Activated CD8-positive, alpha-beta memory T cell treated with anti-CD3 and anti-CD28 coated beads, Interleukin-2, amount 10 ng/mL, durations not matched to agents 7 days and 5 days (primary cell): ENCODE measurements at places on chromosomes 6 and 20. TPM values are rescaled to one million over a fixed set of nuclear protein-coding genes. Genes with fewer than 3 reads are reported as not detected.

TFAP2B gene
- not detected for total RNA-seq

PBOV1 gene
- total RNA-seq: not detected

NFS1 gene
- total RNA-seq: 35.1 TPM

TDRD6 gene
- not detected for total RNA-seq

TSBP1 gene
- not detected for total RNA-seq

FAM184A gene
- 6.0 TPM for total RNA-seq

CRISP3 gene
- not detected for total RNA-seq

CPNE5 gene
- 0.79 TPM for total RNA-seq

CNR1 gene
- total RNA-seq: not detected

FOXQ1 gene
- not detected for total RNA-seq

PAK5 gene
- total RNA-seq: not detected

OXT gene
- total RNA-seq: not detected
